ENCODE measurements at places on chromosomes 16 and 17. TPM values are rescaled to one million over a fixed set of nuclear protein-coding genes. Genes with fewer than 3 reads are reported as not detected.

GRCh38 chr17:3968015-3968414 is 3.8 kb upstream of the ATP2A3 start:
- DNase-seq: no peak

- DNase-seq: no peak
Observed at GRCh38 chr16:5607169-5607568, 509.6 kb upstream of the EEF2KMT start.

Gene HSD17B2
- polyA plus RNA-seq: 18.0 TPM

DNA sequence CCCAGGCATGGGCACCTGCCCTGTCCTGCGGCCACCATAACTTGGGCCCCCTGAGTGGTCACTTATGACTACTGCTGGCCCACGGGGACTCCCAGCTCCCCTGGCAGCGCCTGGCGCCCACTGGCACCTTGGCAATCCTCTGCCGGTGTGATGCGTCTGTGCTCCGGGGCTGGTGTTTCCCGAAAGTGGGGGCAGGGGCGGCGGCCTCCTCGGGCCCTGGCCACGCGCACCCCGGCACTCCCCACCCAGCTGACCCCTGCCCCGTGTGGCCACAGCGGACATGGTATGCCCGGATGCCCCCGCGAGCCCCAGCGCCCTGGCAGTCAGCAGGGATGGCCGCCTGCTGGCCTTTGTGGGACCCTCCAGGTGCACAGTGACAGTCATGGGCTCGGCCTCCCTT is 8.3 kb downstream of the WDR90 start:
- no peak for DNase-seq

DNA sequence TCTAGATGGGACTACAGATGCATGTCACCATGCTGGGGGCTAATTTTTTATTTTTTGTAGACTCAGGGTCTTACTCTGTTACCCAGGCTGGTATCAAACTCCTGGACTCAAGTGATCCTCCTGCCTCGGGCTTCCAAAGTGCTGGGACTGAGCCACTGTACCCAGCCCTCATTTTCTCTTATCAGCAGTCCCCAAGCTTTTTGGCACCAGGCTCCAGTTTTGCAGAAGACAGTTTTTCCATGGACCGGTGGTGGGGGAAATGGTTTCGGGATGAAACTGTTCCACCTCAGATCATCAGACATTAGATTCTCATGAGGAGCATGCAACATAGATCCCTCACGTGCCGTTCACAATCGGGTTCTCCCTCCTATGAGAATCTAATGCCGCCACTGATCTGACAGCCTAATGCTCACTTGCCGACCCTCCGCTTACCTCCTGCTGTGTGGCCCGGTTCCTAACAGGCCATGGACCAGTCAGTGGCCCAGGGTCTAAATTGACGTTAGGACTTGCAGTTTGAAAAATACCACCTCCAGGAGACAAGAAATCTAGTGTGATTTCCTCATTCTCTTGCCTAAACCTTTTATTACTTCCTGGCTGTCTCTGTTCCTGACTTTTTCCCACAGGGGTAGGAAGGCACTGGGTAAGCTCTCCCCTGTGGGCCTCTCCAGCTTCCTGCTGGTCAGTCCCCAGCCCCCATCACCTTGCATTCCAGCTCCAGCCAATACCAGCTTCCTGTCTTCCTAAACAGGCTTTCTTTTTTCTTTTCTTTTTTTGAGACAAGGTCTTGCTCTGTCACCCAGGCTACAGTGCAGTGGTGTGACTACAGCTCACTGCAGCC is 9.3 kb upstream of the CNP start:
- DNase-seq: no peak

Data from renal pelvis (tissue), 12 donors.